NCI-H1694 treated with DMSO at 0.1 percent for 48 hours (cell line): ENCODE measurements at places on chromosomes 12 and 14.

DNA sequence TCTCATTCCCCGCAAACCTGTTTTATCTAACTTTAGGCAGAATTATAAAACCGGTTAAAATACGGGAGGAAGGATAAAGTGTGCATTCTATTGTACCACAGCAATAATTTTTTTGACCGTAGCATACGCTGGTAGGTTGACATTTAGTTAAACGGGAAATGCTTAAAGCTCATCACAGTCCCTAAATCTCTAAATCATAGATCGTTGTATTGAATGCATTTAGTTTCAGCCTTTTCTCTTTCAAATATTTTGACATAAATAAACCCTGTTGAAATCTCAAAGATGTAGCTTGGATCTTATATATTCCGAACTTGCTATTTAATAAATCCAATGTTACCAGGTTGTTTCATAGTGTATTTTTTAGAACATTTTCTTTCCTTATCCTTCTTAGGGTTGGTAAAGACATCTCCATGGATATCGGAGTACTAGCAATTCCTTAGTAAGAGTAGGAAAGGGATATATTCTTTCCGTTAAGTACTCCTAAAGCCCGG lies 798 bp downstream of the CLEC2B start:
- DNase-seq: no peak

DNA sequence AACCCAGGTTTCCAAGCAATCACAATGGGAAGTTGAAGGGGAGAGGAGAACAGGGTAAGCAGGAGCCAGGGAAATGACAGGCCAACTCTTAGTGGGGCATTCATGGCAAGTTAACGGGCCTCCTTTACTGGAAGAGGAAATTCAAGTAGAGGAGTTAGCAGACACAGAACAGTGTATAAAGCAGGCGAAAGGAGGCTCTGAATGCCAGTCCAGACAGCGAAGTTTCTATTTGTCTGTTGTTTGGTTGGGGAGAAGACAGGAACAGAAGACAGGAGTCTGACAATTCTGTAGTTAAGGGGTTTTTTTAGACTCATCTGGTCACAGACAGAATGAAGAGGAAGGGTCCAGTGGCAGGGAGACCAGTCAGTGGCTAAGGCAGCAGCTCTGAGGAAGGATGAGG lies at the start of gene ACSM4:
Gene ACSM4 (plus strand): TSS at position 301 of the 400 bp plus-strand sequence. CDS start 260 bp downstream, outside the sequence.
- DNase-seq: no peak

DNA sequence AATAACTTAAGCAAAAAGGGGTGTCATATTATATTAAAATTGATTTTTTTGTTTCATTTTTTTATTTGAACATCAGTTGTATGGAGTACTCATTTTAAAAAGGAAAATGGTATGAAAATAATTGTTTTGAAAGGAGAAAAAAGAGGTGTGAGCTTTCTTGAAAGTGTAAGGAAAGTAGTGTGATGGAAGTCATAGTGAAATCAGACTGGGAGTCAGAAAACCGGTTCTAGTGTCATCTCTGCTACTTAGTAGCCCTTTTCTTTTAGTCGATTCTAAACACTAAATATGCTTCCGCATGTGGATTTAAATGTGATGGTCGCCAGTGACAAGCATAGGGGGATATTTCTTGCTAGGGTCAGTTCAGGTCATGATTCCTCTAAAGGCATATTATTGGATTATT lies 1.8 kb upstream of the DYRK2 start:
- no peak for DNase-seq

GRCh38 chr14:96905825-96906224 lies 108.6 kb downstream of the VRK1 start:
- no peak for DNase-seq

- peak; percentile 64 for DNase-seq
Measured at GRCh38 chr12:88580051-88580871, at the start of gene KITLG. Gene KITLG (minus strand): TSS chr12:88580471. CDS start chr12:88580278, 193 bp downstream.

DNA sequence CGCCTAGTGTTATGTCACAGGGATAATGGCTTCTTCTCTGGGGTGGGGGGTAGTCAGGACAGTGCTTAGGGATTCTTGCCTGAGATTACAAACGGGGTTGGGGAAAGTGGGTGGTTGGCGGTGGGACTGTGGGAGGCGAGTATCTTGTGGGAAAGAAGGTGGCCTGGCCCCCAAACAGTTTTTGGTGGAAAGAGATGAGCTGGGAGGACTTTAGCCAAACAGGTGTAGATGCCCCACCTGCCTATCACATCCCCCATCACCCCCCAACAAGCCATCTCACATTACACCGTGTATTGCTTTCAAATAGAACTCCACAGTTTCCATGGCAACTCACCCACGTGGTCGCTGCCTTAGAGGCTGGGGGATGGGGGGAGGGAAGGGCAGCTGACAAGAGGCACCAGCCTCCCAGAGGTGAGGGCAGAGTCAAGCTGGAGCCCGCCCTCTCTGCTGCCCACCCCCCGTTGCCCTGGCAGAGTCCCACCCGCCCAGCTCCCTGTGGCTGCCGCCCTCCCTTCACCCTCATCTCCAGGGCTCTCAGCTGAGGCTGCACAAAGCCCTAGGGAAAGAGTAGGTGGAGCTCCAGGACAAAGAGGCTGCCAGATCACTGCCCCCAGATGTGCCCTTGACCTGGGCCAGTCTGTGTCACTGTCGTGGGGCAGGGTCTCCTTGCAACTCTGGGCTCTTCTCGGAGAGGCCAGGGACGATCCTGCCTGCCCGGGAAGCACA lies 98.3 kb downstream of the LRRC74A start:
- DNase-seq: peak; percentile 95

DNA sequence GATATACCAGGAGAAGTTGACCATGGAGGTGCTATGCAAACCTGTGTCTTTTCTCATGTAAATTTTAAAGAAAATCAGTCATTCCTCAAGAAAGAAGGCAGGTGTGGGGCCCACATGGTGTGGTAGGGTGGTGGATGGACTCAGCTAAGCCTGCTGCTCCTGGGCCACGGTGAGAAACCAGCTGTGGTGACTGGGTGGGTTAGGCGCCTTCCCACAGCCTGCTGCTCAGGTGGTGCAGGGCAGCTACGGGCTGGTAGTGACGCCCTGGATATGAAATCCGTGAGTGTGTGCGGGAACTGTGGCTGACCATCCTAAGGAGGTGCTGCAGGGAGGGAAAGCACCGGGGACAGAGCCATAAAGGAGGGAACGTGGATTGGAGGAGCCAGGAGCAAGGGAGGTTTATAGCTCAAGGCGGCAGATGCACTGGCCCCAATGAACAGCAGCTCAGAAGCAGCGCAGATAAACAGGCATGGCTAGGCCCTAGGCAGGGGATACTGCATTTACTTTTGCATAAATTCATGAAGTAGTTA lies 408.8 kb downstream of the FUT8 start:
- no peak for DNase-seq

DNA sequence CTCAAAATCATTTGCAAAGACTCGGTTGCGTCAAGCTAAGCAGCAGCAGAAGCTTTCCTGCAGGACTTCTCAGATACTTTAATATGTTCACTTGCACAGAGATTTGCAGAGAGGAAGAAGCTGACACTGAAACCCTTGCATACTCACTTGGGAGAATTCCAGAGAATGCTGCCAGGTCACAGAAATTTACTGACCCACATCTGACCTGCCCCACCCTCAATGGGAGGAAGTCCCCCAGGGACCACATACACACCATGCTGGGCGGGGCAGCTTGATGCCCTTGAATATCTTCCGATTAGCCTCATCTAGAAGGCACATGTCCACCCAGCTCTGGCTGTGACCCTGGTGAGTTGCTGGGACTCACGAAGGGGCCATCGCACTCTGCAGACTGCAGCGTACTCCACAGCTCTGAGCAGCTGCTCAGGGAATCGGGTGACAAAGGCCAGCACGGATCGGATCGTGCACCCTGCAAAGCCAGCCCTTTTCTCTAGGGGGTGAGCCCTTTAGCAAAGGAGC lies 83.2 kb downstream of the ITPK1 start:
- no peak for DNase-seq

DNA sequence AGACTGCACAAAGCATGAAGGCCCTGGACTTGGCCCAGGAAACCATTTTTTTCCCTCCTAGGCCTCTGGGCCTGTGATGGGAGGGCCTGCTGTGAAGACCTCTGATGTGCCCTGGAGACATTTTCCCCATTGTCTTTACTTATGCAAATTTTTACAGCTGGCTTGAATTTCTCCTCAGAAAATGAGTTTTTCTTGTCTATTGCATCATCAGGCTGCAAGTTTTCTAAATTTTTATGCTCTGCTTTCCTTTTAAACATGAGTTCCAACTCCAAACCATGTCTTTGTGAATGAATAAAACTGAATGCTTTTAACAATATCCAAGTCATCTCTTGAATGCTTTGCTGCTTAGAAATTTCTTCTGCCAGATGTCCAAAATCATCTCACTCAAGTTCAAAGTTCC lies 43.7 kb upstream of the TRHDE start:
- DNase-seq: no peak

- DNase-seq: no peak
Measured at GRCh38 chr12:124493809-124494750, 73.3 kb downstream of the NCOR2 start.

DNA sequence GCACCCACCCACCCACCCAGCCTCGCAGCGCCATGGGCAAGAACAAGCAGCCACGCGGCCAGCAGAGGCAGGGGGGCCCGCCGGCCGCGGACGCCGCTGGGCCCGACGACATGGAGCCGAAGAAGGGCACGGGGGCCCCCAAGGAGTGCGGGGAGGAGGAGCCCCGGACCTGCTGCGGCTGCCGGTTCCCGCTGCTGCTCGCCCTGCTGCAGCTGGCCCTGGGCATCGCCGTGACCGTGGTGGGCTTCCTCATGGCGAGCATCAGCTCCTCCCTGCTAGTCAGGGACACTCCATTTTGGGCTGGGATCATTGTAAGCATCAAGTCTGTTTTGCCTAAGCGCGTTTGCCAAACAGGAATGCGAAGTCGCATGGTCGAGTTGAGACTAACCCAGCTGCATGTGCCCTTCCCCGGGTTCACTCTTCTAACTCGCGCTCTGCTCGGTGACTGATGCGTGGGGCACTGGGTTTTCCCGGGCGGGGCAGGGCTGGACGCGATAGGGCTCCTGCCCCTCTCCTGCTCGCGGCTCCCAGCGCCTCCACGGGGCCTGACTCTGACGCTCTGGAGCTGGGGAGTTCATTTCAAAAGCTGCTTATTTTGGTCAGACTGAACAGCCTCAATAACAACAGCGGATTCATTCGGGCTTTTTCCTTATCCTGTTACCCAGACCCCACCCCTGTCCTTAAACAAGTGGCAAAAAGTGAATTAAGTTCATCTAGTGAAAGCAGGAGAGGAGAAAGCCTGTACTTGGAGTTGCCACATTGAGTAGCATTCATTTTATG lies 458 bp downstream of the SSPN start:
- DNase-seq: no peak

GRCh38 chr12:132490422-132491137 lies 629 bp downstream of the FBRSL1 start:
- no peak for DNase-seq

- DNase-seq: no peak
Measured at GRCh38 chr14:23172096-23172495, 11.4 kb downstream of the SLC7A8 start.

- DNase-seq: no peak
Measured at GRCh38 chr12:56728139-56728861, 3.2 kb upstream of the NACA start.

DNA sequence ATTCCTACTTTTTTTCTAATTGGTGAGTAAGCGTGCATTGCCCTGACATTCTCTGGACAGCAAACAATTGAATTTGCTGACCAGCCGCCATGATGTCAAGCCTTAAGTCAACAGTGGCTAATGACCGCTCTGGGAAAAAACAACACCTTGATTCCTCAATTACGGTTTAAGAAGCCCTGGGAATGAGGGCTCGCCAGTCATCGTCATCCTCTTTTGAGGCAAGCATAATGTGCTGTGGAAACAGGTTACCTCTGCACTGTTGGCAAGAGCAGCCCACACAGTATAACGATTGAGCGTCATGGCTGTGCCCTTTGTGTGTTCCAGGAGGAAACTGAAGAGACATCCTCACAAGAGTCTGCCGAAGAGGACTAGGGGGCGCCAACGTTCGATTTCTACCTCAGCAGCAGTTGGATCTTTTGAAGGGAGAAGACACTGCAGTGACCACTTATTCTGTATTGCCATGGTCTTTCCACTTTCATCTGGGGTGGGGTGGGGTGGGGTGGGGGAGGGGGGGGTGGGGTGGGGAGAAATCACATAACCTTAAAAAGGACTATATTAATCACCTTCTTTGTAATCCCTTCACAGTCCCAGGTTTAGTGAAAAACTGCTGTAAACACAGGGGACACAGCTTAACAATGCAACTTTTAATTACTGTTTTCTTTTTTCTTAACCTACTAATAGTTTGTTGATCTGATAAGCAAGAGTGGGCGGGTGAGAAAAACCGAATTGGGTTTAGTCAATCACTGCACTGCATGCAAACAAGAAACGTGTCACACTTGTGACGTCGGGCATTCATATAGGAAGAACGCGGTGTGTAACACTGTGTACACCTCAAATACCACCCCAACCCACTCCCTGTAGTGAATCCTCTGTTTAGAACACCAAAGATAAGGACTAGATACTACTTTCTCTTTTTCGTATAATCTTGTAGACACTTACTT lies 138.9 kb downstream of the HMGA2 start:
- no peak for DNase-seq

- peak; percentile 18 for DNase-seq
Measured at GRCh38 chr12:64801381-64801780, 23.1 kb upstream of the TBC1D30 start.

GRCh38 chr14:103434868-103435442 lies 49.7 kb downstream of the MARK3 start:
- DNase-seq: no peak

DNA sequence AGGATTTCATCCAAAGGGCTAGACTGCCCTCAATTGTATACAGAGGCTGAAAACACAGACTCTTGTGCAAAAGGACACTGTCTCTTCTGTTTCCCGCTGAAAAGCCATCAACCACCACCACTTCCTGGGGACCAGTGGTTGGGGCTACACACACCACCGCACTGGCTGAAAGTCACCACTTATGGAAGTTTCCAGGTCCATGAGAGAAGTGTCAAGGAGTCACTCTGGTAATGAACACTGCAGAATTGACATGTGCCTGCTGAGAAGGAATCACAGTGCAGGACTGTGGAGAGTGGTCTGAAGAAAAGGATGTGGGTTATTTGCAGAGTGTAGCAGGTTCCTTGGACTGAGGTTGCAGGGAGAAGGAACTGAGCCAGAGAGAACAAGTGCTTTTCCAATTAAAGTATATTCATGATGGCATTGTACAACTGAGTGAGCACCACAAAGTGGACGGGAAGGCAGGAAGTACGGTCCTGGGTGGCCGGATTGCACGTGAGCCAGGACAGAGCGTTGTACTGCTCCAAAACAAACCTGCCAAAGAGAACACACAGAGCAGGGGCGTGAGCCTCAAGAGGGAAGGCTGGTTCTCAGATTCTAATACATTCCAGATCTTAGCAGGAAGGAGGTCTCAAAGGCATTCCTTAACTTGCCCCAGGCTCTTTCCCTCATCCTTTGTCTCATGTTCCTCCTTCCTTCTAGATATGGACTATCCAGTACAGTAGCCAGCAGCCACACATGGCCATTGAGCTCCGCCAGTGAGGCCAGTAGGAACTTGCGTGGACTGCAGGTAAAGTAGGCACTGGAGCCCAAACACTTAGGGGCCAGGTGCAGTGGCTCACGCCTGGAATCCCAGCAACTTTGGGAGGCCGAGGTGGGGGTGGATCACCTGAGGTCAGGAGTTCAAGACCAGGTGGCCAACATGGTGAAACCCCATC lies 316.4 kb downstream of the MED13L start:
- no peak for DNase-seq
